ENCODE measurements at places on chromosomes 16 and 17.

GRCh38 chr16:63596716-63597115 is 1525.1 kb downstream of the CDH11 start:
- DNase-seq, result no peak

DNA sequence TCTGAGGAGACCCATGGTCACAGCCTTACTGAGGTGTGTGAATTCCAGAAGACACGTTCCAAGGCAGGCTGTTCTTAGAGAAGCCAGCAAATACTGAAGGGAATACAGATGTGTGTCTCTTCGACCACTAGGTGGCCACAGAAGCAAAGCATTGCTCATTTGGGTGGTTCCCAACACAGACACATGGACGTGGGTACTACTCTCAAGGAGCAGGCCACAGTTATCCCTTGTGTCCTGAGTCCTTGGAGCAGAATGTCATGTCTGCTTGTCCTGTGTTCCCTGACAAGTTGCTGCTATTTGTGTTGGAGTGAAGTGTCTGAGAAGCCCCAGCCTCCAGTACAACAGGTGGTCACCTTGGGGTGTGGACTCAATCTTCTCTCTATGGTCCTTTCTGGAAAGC is 30.3 kb downstream of the HMOX2 start:
- peak; percentile 83 for DNase-seq

DNA sequence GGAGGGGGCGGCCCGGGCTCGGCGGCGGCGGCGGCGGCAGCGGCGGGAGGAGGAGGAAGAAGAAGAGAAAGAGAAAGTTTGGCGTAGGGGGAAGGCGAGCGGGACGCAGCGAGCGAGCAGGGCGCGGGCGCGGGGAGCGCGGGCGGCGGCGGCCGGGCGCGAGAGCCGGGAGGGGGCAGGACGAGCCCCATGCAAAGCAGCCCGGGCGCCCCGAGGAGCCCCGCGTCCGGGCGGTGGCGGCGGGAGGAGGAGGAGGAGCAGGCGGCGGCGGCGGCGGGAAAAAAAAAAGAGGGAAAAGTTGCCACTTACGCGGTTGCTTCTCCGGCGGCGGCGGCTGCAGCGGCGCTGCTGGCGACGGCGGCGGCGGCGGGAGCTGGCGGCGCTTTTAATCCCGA is 10.3 kb upstream of the ZFHX3 start:
- peak; percentile 70 for DNase-seq

DNA sequence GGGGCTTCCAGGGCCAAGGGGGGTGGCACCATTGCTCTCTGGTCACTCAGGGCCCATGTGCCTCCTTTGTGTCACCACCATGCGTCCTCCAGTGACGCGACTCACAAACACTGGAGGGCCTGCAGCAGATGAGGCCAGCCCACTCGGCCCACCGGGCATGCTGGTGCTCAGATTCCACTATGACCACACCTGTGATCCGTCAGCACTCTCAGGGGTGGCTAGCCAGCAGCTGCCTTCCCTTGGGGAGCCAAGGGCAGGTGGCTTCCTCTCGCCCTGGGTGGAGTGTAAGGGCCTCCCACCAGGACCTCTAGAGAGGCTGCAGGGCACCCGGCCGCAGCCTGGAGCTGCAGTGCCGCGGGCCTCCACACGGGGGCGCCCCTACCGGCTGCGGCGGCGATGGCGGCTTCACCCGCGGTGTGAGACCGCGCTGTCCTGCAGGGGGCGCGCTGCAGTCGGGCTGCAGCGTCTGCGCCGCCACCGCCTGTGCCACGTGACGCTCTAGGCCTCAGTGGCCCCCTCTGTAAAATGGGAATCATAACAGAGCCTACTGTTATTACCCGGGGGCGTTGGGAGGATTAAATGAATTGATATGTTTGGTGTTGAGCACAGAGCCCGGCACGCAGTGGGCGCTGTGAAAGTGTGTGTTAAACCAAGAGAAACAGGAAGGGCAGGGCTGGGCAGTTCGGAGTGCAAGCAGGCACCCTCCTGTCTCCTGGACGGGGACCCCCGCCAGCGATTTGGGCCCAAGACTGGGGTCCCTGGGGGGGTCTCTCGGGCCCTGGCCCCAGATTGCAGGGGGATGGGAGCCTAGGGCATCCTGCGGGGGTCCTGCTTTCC is 192.4 kb upstream of the GSE1 start:
- peak; percentile 71 for DNase-seq

DNA sequence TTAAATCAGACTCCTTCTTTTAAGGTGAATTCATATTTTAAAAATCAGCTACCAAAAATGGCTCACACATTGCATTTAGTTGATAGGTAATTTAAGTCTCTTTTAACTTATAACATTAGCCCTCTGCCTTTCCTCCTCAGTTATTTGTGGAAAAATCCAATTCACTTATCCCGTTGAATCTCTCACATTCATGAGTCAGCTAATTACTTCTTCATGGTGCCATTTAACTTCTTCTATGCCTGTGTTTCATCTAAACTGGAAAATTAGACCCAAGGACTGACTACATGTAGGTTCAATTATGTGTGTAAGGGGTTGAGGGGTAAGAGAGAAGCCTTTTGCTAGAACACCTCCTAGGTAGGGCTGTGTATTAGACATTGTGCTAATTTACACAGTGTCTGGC is 18.4 kb upstream of the SLFN5 start:
- DNase-seq, result no peak

DNA sequence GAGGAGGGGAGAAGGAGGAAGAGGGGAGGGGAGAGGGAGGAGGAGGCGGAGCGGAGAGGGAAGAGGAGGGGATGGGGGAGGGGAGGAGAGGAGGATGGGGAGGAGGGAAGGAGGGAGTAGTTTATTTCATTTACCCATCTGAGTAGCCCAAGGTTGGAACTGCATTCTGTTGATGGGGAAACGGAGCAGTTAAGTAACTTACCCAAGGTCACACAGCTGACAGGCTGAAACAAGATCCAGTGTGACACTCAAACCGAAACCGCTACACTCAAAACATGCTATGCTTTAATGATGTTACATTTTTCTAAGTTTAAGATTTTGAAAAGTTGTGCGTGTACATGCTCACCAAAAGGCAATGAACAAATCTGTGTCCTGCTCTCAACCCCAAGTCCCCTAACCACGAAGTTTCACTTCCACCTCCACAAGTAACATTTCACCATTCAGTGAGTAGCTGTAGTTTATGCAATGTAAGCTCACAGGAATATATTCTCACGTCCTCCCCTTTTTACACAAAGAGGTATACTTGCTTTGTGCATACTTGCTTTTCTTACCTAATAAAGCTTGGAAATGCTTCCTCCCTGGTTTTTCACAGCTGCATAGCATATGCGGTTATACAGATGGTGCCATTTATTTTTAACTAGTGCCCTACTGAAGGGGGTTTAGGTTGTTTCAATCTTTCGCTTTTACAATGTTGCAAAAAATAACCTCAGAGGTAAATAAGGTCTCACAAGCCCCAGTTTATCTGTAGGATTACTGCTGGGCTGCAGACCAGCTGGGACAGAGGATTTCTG is 275.3 kb downstream of the PARN start:
- DNase-seq, result peak; percentile 98

DNA sequence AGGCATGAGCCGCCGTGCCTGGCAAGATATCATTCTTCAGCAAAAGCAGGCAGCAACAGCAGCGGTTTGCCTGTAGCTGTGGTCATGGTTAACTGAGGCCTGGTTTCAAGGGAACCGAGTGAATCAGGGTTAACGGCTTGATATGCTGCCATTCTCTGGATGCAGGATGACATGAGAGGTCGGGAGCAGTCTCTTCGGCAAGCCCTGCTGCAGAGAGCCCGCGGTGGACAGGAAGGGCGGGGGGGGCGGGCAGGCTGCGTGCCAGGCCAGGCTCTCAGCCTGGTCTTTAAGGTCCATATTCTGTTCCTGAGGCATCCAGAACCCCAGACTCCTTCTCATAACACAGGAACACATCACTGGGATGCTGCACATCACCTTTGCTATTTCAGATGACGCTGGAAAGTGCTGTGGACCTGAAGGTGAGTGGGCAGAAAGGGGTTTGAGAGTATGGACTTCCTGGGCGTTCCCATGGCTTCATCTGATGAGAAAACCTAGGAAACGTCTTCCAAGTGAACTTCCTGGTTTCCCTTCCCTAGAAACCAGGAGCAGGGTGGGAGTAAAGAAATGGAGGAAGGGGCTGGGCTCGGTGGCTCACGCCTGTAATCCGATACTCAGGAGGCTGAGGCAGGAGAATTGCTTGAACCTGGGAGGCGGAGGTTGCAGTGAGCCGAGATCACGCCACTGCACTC is 165.6 kb upstream of the RPH3AL start:
- DNase-seq, result no peak

DNA sequence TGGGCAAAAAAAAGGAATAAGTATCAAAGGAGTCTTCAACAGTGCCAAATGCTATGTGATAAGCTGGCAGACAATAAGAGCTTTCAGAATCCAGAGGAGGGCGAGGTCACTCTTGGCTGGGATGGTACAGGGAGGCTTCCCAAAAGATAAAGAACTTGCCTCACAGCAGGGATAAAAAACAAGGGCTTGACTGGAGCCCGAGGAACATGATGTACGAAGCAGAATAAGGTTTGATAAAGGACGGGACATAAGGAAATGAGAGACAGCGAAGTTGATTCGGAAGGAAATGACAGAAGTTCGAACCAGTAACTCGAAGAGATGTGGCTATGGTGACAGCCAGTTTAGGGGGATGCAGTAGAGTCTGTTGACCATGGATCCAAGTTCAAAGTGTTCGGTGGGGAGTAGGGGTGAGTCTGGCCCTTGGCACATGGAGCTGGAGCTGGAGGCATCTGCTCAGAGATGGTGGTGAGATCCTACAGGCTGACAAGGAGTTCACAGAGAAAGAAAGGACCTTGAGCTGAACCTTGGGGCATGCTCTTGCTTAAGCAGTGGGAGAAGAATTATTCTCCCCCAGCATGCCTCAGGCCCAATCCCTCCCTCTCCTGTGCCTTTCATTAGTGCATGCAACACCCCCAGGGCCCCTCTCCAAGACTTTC is 137.6 kb upstream of the RCVRN start:
- DNase-seq, result no peak

DNA sequence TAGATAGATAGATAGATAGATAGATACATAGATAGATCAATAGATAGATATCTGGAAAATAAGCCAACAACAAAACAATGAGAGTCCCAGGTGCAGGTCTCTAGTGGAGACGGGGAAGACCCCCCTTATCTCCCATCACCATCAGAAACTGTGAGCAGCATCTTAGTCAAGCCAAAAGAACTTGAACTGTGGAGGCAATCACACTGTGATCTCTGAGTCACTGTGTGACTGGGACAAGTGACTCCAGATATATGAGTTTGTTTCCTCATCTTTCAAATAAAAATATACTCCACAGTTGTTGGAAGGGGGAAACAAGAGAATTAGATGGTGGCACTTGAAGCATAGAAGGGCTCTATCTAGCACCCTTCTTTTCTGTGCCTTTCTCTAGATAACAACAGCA is 42.1 kb downstream of the NOG start:
- DNase-seq, result no peak

DNA sequence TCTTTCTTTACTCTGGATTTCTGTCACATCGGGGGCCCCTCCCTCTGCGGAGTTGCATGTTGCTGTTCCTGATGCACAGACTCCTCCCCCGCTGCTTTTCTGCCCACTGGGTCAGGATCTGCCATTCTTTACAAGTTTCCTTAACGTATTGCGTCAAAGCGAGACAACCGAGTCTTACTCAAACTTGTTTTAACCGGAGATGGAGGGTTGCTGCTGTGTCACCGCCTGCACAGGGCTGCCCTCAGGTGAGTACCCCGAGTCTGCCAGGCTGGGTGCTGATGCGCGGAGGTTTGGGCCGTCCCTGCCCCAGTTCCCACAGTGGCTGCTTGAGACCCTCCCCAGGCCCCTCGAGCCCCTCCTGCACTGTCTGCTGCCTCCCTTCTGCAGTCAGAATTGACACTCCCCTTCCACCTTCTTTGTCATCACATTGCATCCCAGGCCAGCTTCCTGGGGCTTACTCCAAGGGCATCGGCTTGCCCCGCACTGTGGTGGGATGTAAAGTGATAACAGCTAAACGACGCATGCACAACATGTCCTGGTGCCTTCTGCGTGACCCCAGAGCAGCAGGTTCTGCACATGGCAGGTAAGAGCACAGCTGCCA is 19.3 kb downstream of the CARHSP1 start:
- DNase-seq, result no peak

DNA sequence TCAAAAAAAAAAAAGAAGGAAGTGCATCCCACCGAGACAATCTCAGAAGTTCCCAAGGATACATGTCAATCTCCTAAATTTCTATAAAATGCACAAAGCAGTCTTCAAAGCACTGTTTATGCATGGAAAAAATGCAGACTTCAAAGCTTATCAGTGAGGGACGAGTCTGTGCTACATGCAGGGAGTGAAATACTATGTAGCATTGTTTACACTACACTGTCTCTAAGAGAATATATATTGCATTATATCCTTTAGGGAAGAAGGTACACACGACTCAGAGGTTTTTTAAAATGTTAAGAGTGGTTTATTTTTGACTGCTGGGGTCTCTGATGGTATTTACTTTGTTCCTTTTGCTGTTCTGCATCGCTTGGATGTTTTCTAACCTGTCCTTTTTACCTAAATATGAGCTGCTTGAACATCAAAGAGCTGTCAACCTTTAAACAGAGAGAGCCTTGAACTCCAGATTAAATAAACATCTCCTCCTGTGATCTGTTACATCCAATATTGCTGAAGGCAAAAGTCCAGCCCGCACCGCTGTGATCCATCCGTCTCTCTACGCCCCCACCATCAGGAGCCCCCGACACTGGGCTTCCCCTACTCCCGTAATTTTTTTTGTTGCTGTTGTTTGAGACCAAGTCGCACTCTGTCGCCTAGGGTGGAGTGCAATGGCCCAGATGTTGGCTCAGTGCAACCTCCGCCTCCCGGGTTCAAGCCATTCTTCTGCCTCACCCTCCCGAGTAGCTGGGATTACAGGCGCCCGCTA is 1.4 kb downstream of the FBXO31 start:
- DNase-seq, result no peak

- DNase-seq, result peak; percentile 21
These were observed 105.2 kb downstream of the RPTOR start for GRCh38 chr17:80649672-80650330.

DNA sequence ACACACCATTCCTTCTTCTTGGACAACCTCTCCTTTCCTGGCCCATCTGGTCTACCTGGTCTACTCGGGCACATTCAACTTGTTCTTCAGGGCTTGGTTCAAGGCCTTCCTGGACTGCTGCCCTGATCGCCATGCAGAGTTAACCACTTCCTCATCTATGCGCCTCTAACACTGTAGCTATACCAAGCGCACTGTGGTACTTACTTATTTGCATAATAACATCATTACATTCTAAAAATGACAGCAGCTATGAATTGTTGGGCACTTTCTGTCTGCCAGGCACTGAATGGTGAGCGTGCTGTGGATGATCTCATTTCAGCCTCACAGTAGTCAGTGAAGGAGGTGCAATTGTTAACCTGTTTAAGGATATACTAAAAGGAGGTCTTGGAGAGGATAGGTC is 66.9 kb upstream of the SDK2 start:
- peak; percentile 40 for DNase-seq

DNA sequence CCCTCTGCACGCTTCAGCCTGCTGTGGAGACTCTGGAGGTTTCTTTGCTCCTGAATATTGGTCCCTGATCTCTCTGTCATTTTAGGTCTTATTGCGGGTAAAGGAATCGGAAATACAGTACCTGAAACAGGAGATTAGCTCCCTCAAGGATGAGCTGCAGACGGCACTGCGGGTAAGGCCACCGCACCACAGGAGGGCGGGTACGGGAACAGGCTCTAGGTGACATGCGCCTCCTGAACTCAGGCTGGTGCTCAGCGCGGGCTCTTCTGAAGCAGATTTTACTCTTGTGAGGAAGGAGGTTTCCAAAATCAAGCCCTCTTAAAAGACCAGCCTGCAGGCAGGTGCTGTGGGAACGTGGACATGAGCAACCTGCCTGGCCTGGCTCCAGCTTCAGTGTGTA is 29.8 kb downstream of the PLD6 start:
- DNase-seq, result no peak

GRCh38 chr16:81855552-81856153 is 76.6 kb downstream of the PLCG2 start:
- no peak for DNase-seq

Measured in GM12865 (cell line).